ENCODE measurements at places on chromosomes 6 and 20.
A peak's percentile ranks its signal among the peaks of the same experiment; 100 is the strongest.

- no peaks in the 10 kb centered on the region for H3K27me3 ChIP-seq
- no peak overlapping the region for H3K27ac ChIP-seq
- peaks cover 43% of the 10 kb centered on the region for H3K4me1 ChIP-seq
- DNase-seq = peak; percentile 32
- H3K36me3 ChIP-seq = no peaks in the 10 kb centered on the region
- H3K4me3 ChIP-seq = no peak overlapping the region
Observed at GRCh38 chr6:32947552-32948465, 5.1 kb downstream of the HLA-DMA start.

DNA sequence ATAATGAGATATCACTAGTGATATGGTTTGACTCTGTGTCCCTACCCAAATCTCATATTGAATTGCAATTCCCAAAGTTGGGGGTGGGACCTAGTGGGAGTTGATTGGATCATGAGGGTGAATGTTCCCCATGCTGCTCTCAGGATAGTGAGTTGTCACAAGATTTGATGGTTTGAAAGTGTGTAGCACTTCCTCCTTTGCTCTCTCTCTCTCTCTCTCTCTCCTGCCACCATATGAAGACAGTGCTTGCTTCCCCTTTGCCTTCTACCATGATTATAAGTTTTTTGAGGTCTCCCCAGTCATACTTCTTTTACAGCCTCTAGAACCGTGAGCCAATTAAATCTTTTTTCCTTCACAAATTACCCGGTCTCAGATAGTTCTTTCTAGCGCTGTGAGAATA lies 1002.0 kb upstream of the ADGRB3 start:
- no peak overlapping the region for H3K4me3 ChIP-seq
- H3K4me1 ChIP-seq = no peaks in the 10 kb centered on the region
- H3K36me3 ChIP-seq = no peaks in the 10 kb centered on the region
- no peaks in the 10 kb centered on the region for H3K27me3 ChIP-seq
- H3K27ac ChIP-seq = no peak overlapping the region

GRCh38 chr6:22082218-22082617 lies 214.6 kb downstream of the PRL start:
- no peak overlapping the region for H3K27ac ChIP-seq
- no peaks in the 10 kb centered on the region for H3K4me1 ChIP-seq
- no peak for DNase-seq
- no peak overlapping the region for H3K4me3 ChIP-seq

- no peaks in the 10 kb centered on the region for H3K4me1 ChIP-seq
- H3K4me3 ChIP-seq = no peak overlapping the region
Observed at GRCh38 chr6:66771626-66772025, 1064.6 kb upstream of the EYS start.

- H3K27me3 ChIP-seq = no peaks in the 10 kb centered on the region
- no peak overlapping the region for H3K27ac ChIP-seq
- no peak overlapping the region for H3K4me3 ChIP-seq
- H3K36me3 ChIP-seq = no peaks in the 10 kb centered on the region
- no peak for DNase-seq
Observed at GRCh38 chr20:24096264-24096663, 107.7 kb upstream of the GGTLC1 start.

GRCh38 chr20:31653561-31653960 lies 15.8 kb downstream of the COX4I2 start:
- H3K27ac ChIP-seq = no peak overlapping the region
- no peak overlapping the region for H3K4me3 ChIP-seq
- H3K4me1 ChIP-seq = no peaks in the 10 kb centered on the region
- no peaks in the 10 kb centered on the region for H3K36me3 ChIP-seq

DNA sequence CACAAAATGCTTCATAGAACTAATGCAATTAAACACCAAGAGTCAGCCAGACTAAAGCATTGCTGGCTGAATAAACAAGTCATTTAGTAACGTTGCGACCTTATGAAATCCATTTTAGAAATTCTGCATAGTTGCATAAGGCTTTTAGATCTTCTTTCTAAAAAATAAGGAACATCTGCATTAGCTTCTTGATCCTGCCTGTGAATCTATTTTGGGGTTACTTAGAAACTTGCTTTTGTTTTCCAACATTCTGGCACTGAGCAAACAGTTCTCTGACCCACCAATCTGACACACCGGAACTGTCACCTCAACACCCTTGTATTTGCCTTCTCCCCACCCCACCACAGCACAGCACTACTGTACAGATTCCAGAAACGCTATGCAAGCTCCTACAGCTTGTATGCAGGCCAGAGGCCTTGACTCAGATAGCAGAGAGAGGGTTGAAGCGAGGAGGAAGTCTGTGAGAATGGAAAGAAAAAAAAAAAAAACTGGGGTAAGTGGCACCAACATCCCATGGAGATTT lies 55.0 kb downstream of the KIF13A start:
- H3K36me3 ChIP-seq = no peaks in the 10 kb centered on the region
- no peak overlapping the region for H3K4me3 ChIP-seq
- H3K27me3 ChIP-seq = peaks cover 3% of the 10 kb centered on the region

DNA sequence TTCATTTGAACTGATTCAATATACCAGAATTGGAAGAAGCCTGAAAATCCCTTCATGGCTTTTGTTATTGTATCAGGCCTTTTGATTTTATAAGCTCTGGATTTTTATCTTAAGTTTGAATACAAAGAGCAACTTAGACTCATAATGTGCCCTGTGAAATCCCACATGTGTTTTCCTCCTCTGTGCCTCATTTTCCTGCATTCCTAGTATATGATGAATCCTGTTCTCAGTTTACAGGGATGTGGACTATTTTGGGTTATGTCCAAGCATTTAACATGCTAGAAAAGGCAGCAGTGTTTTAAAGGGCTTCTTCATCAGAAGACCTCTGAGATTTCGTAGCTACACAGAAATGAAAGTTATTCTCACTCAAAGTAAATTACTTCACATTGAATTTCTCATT lies 455.0 kb downstream of the RFPL4B start:
- no peak overlapping the region for H3K27ac ChIP-seq
- no peaks in the 10 kb centered on the region for H3K4me1 ChIP-seq
- no peak for DNase-seq
- H3K4me3 ChIP-seq = no peak overlapping the region
- H3K27me3 ChIP-seq = no peaks in the 10 kb centered on the region
- no peaks in the 10 kb centered on the region for H3K36me3 ChIP-seq

- no peak overlapping the region for H3K27ac ChIP-seq
- no peaks in the 10 kb centered on the region for H3K27me3 ChIP-seq
- H3K4me1 ChIP-seq = peaks cover 5% of the 10 kb centered on the region
- no peak overlapping the region for H3K4me3 ChIP-seq
- peaks cover 75% of the 10 kb centered on the region for H3K36me3 ChIP-seq
Observed at GRCh38 chr20:2987861-2988260, 55.6 kb upstream of the GNRH2 start.

- no peak overlapping the region for H3K4me3 ChIP-seq
- H3K27ac ChIP-seq = no peak overlapping the region
- no peaks in the 10 kb centered on the region for H3K27me3 ChIP-seq
Observed at GRCh38 chr6:31690231-31691077, 9.6 kb upstream of the LY6G5C start.

GRCh38 chr6:53906103-53906502 lies 111.3 kb downstream of the LRRC1 start:
- no peak for DNase-seq
- no peaks in the 10 kb centered on the region for H3K27me3 ChIP-seq
- H3K4me3 ChIP-seq = no peak overlapping the region
- peaks cover 6% of the 10 kb centered on the region for H3K36me3 ChIP-seq
- H3K27ac ChIP-seq = no peak overlapping the region

DNA sequence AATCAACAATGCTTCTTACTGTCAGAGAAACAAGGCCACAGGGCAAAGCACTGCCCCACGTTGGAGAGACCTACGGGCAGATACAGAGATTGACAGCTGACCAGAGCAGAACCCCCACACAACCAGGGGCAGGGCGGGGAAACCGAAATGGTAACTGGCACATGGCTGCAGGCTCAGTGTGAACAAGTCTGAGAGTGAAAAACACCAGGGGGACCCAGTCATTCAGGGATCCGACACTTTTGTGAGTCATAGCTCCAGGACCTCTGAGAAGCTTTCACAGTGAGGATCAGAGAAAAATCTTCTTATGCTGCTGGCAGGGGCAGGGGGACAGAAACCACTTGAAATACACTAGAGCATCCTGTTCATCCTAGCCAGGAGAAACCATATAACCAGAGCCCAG lies 254.2 kb downstream of the C6orf118 start:
- H3K27ac ChIP-seq = no peak overlapping the region
- DNase-seq = no peak
- H3K36me3 ChIP-seq = no peaks in the 10 kb centered on the region
- H3K4me1 ChIP-seq = no peaks in the 10 kb centered on the region

All from CD4-positive, alpha-beta T cell (primary cell).